ENCODE measurements at places on chromosomes 2 and 18. TPM values are rescaled to one million over a fixed set of nuclear protein-coding genes. Genes with fewer than 3 reads are reported as not detected.

GRCh38 chr2:225310745-225311144 lies 88.8 kb upstream of the NYAP2 start:
- DNase-seq = no peak
- H3K36me3 ChIP-seq = no peaks in the 10 kb centered on the region
- no peak overlapping the region for H3K27ac ChIP-seq
- H3K27me3 ChIP-seq = no peaks in the 10 kb centered on the region
- no peak overlapping the region for H3K4me3 ChIP-seq

- H3K27ac ChIP-seq = no peak overlapping the region
- H3K36me3 ChIP-seq = no peaks in the 10 kb centered on the region
- no peaks in the 10 kb centered on the region for H3K27me3 ChIP-seq
- no peak overlapping the region for H3K4me3 ChIP-seq
- H3K4me1 ChIP-seq = no peaks in the 10 kb centered on the region
These were observed 64.0 kb upstream of the SLC14A2 start for GRCh38 chr18:45551142-45551815.

CAVIN2 gene
- 17.5 TPM for total RNA-seq

- H3K27ac ChIP-seq = no peak overlapping the region
- H3K4me3 ChIP-seq = no peak overlapping the region
- peaks cover 4% of the 10 kb centered on the region for H3K4me1 ChIP-seq
These were observed 62.8 kb downstream of the TMEM237 start for GRCh38 chr2:201580486-201580885.

GRCh38 chr2:223896833-223897311 lies 48.3 kb downstream of the WDFY1 start:
- H3K36me3 ChIP-seq = peaks cover 4% of the 10 kb centered on the region
- no peak overlapping the region for H3K4me3 ChIP-seq
- DNase-seq = no peak
- H3K4me1 ChIP-seq = no peaks in the 10 kb centered on the region
- H3K27me3 ChIP-seq = no peaks in the 10 kb centered on the region
- H3K27ac ChIP-seq = no peak overlapping the region

DNA sequence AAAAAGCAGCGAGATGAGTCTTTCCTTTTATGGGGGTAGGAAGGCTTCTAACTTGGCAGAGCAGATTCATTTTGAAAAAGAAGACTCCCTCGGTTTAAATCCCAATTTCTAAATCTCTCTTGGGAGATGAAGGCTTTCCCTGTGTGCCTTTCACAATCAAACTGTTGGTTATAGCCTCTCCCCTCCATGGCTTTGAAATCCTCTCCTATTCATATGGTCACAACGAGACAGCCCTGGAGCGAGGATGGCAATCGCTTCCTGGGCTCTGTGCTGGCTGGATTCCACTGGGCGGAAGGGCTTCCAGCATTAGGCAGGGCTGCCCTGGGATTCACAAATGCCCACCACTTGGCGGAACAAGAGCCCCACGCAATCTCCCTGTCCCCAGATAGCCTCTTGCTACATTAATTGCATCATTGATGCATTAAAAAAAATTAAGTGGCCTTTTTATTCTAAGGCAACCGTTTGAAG lies 1.6 kb downstream of the CAVIN2 start:
- peak; percentile 26 for DNase-seq
- H3K27me3 ChIP-seq = no peaks in the 10 kb centered on the region
- H3K36me3 ChIP-seq = no peaks in the 10 kb centered on the region
- peak overlapping the region; percentile 43 for H3K4me3 ChIP-seq

TAF1B gene
- total RNA-seq = 8.1 TPM

DNA sequence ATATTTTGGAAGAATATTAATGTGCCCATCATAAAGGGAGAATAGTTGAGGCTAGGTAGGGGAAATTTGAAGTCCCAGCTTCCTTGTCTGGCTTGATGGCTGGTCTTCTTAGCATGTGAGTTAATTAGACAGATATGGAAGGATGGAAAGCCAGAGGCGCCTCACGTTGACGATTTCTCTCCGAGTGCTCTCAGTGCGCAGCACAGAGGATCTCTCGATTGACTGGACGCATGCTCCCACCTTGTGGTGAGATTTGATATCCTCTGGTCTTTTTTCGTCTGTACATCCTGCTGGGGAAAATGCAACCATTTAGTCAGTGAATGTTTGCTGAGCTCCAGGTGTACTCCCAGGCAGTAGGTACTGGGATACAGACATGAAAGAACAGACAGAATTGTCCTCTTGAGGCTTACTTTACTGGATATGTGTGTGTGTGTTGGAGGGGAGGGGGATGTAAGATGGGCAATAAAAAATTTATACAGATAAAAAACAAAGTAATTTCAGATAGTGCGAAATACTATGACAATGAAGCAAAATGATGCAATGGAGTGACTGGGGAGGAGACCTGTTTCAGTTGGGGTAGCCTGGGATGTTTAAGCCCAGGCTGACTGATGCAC lies 66.9 kb upstream of the ZNG1B start:
- H3K27me3 ChIP-seq = no peaks in the 10 kb centered on the region
- H3K36me3 ChIP-seq = no peaks in the 10 kb centered on the region
- H3K4me3 ChIP-seq = no peak overlapping the region
- H3K4me1 ChIP-seq = peaks cover 12% of the 10 kb centered on the region

DNA sequence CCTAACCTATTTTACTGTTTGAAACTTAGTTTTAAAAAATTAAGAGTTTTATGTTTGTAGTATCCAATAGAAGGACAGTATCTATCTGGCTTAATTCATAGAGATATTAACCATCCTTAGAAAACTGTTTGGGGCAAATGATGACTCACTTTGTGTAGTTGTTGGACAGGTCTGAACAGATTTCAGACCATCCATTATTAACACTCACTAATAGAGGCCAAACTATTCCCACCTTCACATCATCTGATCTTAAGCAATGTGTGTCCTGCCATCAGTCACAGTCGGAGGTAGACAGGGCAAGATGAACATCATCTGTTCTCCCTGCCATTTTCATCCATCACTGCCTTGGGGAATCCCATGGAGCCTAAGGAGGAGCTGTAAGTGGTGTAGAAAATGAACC lies 164.6 kb upstream of the DCC start:
- H3K4me3 ChIP-seq = no peak overlapping the region
- no peak for DNase-seq
- no peaks in the 10 kb centered on the region for H3K36me3 ChIP-seq
- H3K27ac ChIP-seq = no peak overlapping the region

- no peak overlapping the region for H3K27ac ChIP-seq
- no peaks in the 10 kb centered on the region for H3K4me1 ChIP-seq
- H3K4me3 ChIP-seq = no peak overlapping the region
- DNase-seq = no peak
- H3K36me3 ChIP-seq = no peaks in the 10 kb centered on the region
These were observed 158.8 kb downstream of the BAZ2B start for GRCh38 chr2:159457589-159457988.

- H3K4me3 ChIP-seq = no peak overlapping the region
- H3K27ac ChIP-seq = no peak overlapping the region
- H3K4me1 ChIP-seq = no peaks in the 10 kb centered on the region
These were observed 24.4 kb downstream of the GRHL1 start for GRCh38 chr2:9975805-9976447.

DNA sequence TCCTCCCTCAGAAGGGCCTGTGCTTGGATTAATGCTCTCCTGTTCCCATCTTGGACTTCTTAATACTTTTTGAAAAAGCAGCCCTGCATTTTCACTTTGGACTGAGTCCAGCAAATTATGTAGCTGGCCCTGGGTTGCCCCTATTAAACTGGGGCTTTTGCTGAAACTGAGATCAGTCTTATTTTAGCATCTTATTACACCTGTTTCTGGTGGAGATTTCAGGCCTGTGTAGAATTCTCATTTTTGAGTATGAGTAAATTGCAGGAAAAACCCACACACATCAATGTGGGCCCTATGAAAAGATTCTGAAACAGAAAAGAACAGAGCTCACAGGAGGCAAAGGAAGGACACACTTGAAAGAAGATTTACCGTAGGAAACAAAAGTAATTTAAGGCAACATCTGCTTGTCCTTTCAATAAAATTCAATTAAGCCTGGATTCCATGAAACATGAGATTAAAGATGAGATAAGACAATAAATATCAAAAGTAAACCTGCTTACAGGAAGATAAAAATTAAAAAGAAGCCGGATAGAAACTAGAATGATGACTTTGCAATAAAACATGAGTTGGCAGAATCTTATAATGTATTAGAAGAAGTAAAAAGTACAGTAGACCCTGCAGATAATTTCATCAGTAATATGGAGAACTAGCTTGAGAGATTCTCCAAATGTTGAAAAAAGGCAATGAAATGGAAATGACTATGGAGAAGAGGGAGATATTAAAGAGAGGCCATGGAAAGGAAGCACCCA lies 90.7 kb upstream of the GCFC2 start:
- no peak for DNase-seq
- no peak overlapping the region for H3K27ac ChIP-seq
- H3K27me3 ChIP-seq = no peaks in the 10 kb centered on the region
- no peak overlapping the region for H3K4me3 ChIP-seq

KLHL41 gene
- total RNA-seq = 3.7 TPM

DNA sequence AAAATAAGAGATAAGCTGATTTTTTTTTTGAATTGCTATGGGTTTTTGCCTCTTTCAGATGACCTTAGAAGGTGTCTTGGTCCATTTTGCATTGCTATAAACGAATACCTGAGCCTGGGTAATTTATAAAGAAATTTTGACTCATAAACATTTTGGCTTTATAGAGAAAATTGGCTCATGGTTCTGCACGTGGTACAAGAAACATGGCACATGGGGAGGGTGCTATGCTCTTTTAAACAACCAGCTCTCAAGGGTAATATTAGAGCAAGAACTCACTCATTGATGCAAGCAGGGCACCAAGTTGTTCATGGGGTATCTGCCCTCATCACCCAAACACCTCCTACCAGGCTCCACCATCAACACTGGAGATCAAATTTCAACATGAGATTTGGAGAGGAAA lies 408.8 kb downstream of the NUP35 start:
- no peaks in the 10 kb centered on the region for H3K27me3 ChIP-seq
- no peaks in the 10 kb centered on the region for H3K4me1 ChIP-seq
- no peak overlapping the region for H3K4me3 ChIP-seq
- no peak for DNase-seq
- no peaks in the 10 kb centered on the region for H3K36me3 ChIP-seq

Data from right lobe of liver (tissue), 6 donors.